Omental fat pad (tissue), 4 donors: ENCODE measurements at places on chromosomes 12 and 14.

DNA sequence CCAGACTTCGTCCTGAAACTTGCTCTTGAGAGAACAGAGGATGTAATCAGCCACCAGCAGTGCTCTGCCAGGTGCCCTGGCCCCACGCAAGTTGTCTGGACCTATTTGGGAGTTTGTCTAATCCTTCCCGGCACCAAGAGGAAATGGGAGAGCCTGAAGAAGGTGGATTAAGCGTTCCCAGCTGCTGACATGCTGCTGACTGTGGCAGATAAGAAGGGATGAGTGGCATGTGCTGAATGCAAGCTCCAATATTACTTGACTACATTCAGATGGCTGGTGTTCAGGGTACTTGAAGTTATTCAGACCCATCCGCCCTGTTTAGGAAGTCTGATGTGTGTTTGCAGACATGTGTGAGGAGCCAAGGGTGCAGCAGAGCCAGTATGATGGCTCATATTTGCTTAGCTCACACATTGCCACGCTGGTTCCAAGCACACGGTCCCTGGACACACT lies 440.6 kb upstream of the CCDC196 start:
- DNase-seq = no peak

- DNase-seq = no peak
Observed at GRCh38 chr12:80277732-80278131, 166.3 kb upstream of the PTPRQ start.

DNA sequence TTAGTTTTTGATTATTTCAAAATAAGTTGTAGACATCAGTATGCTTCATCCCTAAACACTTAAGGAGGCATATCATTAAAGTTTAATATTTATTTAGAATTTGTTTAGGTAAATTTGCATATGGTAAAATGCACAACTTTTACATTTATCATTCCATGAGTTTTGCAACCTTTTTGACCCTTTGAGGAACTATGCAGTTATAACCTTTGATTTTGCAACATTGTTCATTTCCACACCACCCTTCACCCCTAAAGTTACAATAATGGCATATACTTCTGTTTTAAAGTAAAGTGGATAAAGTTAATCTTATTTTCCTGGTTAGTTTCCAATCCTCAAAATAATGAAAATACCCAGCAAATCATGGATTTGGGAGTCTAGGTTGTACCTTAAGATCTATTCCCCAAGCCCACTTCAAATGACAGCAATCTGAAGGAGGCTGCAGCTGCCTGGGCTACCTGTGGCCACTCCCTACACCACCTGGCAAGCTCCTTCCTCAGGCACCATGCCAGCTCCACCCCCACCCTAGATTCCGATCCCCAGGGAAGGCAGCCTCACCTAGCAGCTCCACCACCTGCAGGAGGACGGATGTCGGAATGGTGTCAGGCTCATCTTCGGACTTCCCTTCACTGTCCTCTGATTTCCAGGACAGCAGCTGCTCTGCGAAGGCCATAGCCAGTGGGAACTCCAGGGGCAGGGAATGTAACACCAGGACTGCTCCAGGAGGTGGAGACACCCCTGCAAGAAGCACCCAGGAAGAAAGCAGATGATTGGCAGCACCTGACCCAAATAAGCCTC lies 65.1 kb downstream of the TRAFD1 start:
- DNase-seq = no peak

DNA sequence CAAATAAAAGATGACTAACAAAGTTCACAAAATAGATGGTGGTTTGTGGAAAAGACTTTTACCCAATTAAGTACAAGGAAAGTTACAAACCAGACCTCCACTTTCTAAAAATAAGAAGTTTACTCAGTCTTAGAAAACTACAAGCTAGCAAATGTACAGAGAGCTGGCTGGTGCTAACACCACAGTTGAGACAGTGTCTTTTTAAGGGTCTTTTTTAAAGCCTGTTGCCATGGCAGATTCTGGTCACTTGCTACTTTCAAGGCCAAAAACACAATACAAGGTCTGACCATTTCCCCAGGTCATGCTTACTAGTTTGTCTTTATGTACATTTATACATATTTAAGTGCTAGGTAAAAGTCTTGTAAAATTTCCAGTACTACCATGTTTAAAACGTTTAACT lies 2.4 kb downstream of the BTG1 start:
- DNase-seq = no peak

GRCh38 chr14:85583380-85583779 lies 53.4 kb downstream of the FLRT2 start:
- no peak for DNase-seq

DNA sequence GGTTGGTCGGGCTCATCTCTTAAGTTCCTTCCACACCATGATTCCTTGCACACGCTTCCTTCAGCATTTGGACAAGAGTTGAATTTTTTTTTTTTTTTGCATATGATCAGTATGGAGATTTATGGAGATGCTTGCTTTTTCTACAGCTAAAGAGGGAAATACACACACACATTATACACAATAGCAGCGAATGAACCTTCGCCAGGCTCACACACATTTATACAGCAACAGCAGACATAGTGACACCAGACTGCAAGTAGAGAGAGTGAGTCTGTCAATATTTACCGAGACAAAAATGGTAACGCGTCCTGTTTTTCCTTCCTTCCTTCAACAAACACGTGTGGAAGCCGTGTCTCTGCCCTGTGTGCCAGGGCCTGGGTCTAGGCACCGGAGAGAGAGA lies 897.9 kb downstream of the BCL11B start:
- DNase-seq = no peak

DNA sequence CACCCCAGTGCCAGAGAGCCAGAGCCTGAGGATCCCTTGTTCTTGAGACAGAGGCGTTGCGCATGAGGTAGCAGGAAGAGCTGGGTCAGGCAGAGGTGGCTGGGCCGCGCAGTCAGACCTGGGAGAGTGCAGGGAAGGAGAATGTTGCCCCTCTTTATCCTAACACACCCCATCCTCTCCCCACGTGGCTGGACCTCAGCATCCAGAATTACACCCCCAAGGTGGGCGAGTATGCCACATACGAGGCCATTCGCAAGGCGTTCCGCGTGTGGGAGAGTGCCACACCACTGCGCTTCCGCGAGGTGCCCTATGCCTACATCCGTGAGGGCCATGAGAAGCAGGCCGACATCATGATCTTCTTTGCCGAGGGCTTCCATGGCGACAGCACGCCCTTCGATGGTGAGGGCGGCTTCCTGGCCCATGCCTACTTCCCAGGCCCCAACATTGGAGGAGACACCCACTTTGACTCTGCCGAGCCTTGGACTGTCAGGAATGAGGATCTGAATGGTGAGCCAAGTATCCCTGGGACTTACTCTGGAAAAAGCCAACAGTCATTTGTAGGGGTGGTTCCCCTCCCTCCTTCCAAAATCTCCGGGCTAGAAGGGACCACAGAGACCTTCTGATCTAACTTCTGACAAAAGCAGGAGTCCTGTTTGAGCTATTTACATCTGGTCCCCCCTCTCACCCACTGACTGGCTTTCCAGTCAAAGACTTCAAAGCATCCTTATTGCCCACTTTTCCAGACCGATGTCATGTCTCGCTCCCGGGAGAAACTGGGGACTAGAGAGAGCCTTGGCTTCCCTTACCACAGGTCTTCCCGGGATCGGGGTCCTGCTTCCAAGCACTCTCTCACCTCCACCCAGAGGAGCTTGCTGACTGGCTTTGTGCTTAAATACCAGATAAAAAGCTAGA lies 6.1 kb downstream of the MMP14 start:
- DNase-seq = no peak

DNA sequence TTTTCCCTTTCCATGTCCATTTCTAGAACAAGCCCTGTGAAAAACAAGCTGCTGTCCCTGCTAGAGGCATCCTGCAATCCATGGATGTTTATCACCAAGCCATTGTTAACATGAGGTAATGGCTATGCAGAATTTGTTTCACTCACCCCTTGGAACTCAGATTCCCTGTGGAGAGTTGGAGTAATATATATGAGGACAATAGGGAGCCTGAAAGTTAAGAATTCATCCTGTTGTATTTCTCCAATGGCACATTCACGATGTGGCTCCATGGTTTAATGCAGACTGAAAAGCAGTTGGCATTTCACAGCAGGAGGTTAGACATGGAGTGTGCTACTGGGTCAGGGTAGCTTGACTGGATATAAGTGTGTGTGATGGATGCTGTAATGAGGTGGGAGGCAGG lies 32.4 kb downstream of the GPR65 start:
- no peak for DNase-seq

- no peak for DNase-seq
Observed at GRCh38 chr12:128754275-128754674, 69.5 kb downstream of the SLC15A4 start.

DNA sequence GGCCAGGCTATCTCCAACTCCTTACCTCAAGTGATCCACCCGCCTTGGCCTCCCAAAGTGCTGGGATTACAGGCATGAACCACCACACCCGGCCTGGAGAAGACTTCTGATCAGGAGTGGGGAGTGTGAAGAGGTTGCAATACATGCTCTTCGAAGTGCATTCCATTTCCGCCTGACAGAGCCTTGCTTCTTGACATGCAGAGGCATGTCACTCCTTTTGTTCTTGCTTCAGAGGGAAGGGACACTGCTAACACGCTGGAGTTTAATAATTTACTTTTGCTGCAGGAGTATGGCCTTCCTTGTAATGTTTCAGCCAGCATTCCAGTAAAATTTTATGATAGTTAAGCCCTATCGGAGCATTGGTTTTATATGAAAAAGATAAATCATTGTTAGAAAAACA lies 74.9 kb downstream of the SLC25A47 start:
- no peak for DNase-seq

- no peak for DNase-seq
Observed at GRCh38 chr12:132804426-132804861, 24.2 kb downstream of the GOLGA3 start.

- no peak for DNase-seq
Observed at GRCh38 chr12:14931359-14931758, 7.0 kb downstream of the ERP27 start.

DNA sequence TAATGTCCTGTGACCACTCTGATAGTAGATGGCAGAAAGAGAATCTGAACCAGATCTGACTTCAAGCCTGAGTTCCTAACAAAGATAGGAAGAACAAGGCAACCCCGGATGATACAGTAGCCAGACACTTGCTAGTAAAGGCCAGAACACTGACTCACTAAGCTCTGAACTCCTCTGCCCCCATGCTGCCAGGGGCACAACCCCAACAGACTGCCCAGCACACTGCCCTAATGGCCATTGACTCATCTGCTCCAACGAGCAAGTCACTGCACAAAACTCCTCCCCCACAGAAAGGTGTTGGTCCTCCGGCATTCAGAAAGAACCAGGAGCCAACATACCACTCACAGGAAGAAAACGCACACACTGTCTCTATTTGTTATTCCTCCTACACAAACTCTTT lies 179.6 kb upstream of the NUDT4 start:
- no peak for DNase-seq

DNA sequence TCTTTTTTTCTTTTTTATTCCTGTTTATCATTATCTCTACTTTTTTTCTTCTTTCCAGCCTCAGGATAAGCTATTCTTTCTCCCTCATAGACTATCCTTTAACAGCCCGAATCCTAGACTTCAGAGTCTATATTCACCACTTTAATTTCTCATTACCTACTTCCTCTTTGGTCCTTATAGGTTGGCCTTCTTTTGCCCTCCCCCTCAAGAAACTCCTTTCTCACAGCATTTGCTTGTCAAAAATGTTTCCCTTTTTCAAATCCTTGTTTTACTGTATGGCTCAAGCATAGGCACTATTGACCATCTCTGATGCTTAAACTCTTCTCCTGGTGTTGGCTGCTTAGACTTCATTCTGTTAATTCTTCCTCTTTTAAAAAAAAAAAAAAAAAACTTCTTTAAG lies 52.5 kb downstream of the KIAA0586 start:
- no peak for DNase-seq

DNA sequence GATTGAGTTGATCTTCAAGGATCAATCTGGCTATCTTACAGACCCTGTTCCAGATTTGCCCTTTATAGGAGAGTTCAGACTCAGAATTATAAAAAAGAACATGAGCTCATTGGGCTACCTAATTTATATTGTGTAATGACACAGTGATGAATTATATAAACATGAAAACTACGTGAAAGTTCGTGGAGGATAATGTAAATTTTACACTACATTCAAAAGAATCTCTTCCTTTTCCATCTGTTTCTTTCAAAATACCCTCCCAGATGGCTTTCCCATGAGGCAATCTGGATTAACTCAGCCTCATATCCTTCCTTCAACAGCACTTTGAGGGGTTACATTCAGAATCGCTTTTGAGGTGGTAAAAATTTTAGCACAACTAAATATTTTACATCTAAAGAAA lies 129.3 kb downstream of the HMGA2 start:
- no peak for DNase-seq

DNA sequence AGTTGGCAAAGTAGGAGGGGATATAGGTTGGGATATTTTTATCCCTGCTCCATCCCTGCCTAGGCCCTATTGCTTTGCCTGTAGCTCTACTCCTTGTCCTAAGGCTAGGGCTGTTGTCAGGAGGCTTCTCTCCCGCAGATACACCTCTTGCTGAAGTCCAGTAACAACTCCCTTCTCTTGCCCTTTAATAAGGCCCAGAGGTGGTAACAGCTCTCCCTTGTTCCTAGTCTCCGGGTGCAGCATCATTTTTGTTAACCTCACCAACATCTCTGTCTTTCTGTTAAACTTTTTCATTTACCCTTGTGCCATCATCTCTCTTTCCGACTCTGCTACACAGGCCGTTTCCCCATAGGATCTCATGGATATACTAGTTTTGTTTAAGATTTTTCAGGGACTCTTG lies 6.3 kb downstream of the ASCL1 start:
- DNase-seq = no peak

DNA sequence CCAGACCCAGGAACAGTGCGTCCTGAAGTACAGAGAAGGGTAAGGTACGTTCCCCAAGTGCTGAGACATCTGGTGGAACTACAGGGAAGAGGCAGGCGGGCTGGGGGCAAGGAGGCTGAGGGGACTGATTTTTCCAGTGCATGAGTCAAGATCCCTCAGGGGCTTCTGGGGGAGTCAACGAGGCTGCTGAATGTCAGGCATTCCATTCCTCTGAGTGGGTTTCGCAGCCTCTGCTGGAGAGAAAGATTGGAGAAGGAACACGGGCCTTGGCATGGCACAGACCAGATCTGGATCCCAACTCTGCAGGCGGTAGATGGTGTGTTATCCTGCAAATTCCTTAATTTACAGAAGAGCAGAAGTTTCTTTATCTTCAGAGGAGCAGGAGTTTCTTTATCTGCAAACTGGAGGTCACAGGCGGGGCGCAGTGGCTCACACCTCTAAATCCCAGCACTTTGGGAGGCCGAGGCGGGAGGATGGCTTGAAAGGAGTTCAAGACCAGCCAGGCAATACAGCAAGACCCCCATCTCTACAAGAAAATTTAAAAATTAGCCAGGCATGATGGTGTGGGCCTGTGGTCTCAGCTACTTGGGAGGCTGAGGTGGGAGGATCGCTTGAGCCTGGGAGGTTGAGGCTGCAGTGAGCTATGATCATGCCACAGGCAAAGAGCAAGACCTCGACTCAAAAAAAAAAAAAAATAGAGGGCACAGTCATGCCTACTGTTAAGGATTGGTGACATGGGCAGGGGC lies 132.6 kb upstream of the MAP1LC3B2 start:
- no peak for DNase-seq

DNA sequence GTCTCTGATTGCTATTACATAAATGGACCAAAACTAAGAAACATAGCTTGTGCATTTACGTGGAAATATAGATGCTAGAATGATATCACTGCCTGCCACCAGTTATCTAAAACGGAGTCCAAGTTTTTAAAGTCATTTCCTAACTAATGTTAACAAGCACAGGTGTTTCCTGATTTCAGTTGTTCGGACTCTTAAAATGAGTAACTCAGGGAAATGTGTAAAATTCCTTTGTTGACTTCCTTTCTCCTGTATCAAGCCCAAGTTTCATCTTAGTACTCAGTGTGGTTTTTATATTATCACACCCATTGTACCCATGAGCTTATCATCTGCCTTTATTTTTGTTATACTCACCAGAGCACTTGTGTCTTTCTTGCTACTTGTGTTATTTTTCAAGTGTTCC lies 13.2 kb upstream of the PRKCH start:
- no peak for DNase-seq

GRCh38 chr12:109519787-109520186 lies 42.4 kb downstream of the UBE3B start:
- DNase-seq = no peak
